ENCODE measurements at places on chromosomes 2 and 18.

- DNase-seq: no peak
Measured at GRCh38 chr18:22296304-22296703, 121.4 kb downstream of the CTAGE1 start.

- DNase-seq: no peak
Measured at GRCh38 chr2:69644506-69644979, 1.0 kb upstream of the AAK1 start.

DNA sequence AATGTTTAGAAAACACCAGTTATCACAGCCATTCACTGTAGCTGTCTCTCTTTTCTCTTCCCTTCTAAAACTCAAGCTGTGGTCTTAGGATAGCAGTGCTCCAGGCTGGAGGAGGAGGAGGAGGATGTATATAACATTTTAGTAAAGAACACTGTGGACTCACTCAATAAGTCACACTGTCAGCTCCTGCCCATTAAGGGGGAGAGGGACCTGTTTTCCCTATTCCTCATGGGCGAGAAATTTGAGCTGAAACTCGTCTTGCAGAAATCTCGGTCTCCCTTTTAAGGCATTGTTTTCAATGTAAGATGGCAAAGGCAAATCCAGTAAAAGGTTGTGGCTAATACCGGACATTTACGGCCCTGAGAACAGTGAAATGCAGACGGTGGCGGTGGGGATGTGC is 114.8 kb upstream of the ZNF236 start:
- no peak for DNase-seq

GRCh38 chr2:191086706-191087105 is 64.1 kb downstream of the STAT4 start:
- DNase-seq: no peak

- no peak for DNase-seq
Measured at GRCh38 chr2:173667014-173667413, 298.2 kb downstream of the SP3 start.

DNA sequence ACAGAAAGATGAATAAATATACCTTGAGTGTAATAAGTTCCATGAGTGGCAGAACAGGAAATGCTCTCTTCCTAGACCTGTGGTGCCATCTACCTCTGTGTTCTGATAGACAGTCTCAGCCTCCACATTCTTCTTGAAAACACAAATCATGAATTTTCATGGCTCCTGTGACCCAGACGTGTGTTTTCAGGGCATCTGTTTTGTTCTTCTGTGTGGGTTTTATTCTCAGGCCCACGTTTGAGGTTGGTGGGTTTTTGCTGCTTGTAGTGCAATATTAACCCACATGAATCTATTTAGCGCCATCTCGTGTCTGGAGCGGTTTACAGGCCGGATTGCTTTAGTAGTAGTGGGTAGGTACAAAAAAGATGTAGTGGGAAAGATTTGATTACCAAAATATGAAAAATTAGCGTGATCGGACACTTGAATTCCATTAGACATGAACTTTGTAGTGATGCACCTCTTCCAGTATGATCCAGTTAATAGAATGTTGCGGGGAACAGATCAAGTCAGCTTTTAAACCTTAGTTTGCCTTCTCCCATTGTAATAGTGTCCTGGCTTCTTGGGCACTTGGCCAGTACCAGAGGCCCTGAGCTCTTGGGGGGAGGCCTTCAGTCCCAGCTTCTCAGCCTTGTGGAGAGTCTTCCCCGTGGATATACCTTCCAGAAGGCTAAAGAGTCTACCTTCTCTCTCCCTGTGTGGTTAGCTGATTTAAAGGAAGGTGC is 256.5 kb downstream of the TPGS2 start:
- peak; percentile 77 for DNase-seq

- peak; percentile 69 for DNase-seq
Measured at GRCh38 chr18:13579874-13580273, 146.5 kb downstream of the FAM210A start.

DNA sequence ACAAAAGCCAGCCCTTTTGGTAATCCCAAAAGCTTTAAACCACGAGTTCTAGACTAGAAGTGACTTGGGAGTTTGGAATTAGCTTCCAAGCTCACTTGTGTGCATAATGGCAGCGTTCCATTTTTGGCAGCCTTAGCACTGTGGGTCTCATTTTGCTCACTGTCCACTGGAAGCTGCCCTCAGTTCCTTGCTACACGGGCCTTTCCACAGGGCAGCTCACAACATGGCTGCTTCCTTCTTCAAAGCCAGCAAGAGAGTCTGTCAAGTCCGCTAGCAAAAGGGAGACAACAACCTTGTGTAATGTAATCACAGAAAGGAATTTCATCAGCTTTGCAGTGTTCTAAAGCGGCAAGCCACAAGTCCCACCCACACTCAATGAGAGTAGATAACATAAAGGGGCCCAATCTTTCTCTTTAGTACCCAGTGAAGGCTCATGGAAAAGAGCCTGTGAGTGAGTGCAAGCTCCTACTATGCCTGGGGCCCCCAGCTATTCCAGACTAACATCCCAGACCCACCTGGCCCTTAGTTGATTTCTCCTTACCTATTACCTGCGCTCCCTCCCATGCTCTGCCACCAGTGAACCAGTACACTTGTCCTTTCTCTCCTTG is 239.7 kb upstream of the FBXO11 start:
- DNase-seq: no peak

GRCh38 chr18:46053368-46054095 is 18.5 kb downstream of the PSTPIP2 start:
- DNase-seq: no peak

- no peak for DNase-seq
Measured at GRCh38 chr2:232882505-232883115, 12.5 kb downstream of the SNORC start.

- no peak for DNase-seq
Measured at GRCh38 chr18:51316677-51317076, 119.2 kb upstream of the MEX3C start.

- DNase-seq: no peak
Measured at GRCh38 chr18:77547757-77548156, 298.1 kb downstream of the GALR1 start.

- peak; percentile 87 for DNase-seq
Measured at GRCh38 chr2:144605231-144605840, 85.4 kb upstream of the ZEB2 start.
